ENCODE measurements at places on chromosomes 1 and 21.

DNA sequence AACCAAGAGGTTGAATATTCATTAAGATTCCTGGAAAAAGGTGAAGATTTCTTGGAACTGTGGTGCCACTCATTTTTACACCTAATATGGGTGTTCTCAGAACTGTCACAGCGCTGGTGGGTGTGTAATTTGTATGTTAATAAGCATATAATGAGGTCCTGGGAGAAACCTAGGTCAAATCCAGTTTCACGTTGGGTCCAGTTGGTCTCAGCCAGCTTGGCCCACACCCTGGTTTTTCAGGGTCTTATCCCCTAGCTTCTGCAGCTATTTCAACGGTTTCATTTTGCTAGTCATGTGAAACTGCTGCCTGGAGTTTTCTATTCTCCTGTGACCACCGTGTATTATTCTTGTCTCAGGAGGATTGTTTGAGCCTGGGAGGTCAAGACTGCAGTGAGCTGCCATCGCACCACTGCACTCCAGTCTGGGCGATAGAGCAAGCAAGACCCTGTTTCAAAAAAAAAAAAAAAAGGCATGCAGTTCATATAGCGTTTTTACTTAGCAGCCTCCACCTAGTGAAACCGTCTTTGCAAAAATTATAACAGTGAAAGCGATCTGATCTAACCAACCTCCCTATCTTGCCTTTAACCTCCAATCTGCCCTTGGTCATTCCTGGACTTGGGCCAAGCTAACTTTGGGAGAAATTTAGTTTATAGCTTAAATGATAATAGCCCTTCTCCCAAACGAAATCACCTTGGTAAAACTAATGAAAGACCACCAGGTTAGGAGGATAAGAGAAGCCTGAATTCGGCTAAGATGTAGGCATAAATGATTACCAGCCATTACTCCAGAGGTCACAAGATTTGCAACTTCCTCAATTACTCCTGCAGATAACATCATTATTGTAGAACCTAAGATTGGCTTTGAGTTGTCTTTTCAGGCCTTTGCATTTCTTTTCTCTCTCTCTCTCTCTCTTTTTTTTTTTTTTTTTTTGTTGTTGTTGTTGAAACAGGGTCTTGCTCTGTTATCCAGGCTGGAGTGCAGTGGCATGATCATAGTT is 44.0 kb downstream of the PTAFR start:
- DNase-seq, result no peak

GRCh38 chr1:9332513-9333143 is 39.9 kb downstream of the SPSB1 start:
- DNase-seq, result no peak

DNA sequence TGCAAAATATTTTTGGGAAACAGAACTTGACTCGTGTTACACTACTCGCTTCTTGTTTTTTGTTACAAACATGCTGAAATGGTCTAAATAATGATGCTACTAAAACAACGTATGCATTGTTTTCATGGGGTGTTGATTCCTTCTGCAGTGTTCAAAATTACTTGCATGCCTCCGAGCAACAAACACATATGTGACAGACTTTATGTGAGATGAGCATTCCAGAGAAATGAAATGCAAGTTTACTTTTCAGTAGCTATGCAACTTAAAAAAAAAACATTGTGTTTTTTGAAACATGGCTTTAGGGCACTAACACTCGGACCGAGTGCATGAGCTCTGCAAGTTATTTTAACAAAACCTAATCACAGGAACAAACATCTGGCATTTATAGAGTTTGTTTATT is 84.8 kb downstream of the CAMTA1 start:
- DNase-seq, result peak; percentile 50

DNA sequence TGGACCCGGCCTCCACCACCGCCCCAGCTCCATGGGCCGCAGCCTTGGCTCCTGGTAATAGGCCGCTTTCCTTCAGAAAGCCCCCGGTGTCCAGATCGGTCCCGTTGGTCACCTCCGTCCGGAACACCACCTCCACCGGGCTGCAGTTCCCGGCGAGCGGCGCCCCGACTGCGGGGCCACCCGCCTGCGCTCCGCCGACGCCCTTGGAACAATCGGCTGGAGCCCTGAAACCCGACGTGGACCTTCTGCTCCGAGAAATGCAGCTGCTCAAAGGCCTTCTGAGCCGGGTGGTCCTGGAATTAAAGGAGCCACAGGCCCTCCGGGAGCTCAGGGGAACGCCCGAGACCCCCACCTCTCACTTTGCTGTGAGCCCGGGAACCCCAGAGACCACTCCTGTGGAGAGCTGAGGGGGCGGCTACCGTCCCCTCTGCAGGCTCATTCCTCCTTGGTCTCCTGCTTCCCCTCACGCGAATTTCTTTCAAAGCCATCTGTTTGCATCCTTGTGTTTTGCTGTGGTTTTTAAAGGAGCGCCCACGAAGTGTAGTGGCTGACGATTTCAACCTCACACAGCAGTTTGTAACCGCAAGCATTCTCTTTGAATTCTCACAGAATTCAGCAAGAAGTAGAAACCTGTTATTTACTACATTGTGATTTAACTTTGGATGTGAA is 6.0 kb downstream of the FCRLB start:
- DNase-seq, result peak; percentile 90

DNA sequence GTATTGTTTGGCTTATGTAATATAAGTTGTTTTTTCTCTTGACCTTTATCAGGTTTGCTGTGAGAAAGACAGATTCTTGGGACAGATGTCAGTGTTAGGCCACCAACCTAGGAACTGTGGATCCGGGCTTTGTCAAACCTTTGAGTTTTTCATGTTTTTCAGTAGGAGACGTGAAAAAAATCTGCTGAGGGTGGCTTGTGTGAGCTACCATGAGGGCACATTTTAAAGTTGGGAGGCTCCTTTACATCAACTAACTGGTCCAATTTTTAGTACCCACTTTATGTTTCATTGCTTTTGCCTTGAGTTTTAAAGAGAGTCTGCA is 801 bp downstream of the RPS6KC1 start:
- DNase-seq, result no peak

Measured in iris pigment epithelial cell (primary cell).